Aorta (tissue), 5 donors: ENCODE measurements at places on chromosomes 1 and 21. TPM values are rescaled to one million over a fixed set of nuclear protein-coding genes. Genes with fewer than 3 reads are reported as not detected.

ZFP69B gene
- 2.4 TPM for total RNA-seq

POTED gene
- total RNA-seq, result not detected

LCE2A gene
- not detected for total RNA-seq

G0S2 gene
- total RNA-seq, result 24.9 TPM

TEKT2 gene
- total RNA-seq, result not detected

CFHR1 gene
- 1.9 TPM for total RNA-seq

PRR9 gene
- total RNA-seq, result not detected

CXADR gene
- total RNA-seq, result 0.63 TPM

FCRL2 gene
- total RNA-seq, result 0.29 TPM

ZNF683 gene
- total RNA-seq, result 0.24 TPM

OR6N1 gene
- not detected for total RNA-seq

GBP5 gene
- total RNA-seq, result 3.7 TPM

TMPRSS3 gene
- not detected for total RNA-seq

LCE3E gene
- not detected for total RNA-seq

SLC37A1 gene
- 11.7 TPM for total RNA-seq

GSTM2 gene
- total RNA-seq, result 136 TPM

RGS8 gene
- total RNA-seq, result 0.10 TPM

KIAA1614 gene
- 10.5 TPM for total RNA-seq

IGFN1 gene
- 0.19 TPM for total RNA-seq
